ENCODE measurements at places on chromosomes 1 and 21.

DNA sequence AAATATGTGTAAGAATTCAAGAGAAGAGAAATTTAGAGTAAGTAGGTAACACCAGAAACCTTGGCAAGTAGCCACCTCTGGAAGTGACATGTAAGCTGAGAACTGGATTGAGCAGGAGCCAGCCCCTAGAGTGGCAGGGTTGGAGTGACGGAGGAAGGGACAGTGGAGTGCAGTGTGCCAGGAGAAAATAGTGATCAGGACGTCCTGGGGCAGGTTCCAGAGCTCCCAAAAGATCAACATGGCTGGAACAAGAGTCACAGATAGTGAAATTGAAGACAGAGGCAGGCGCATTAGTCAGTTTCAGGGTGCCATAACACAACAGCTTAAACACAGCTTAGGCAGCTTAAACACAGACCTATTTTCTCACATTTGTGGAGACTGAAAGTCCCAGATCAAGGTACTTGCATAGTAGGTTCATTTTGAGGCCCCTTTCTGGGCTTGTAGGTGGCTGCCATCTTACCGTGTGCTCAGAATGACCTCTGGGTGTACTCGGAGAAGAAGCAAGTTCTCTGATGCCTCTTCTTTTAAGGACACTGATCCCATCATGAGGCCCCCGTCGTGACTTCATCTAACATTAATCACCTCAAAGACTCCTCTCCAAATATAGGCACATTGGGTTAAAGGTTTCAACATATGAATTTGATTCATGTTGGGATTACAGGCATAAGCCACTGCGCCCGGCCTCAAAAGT is 37.2 kb downstream of the GNPAT start:
- DNase-seq = no peak

DNA sequence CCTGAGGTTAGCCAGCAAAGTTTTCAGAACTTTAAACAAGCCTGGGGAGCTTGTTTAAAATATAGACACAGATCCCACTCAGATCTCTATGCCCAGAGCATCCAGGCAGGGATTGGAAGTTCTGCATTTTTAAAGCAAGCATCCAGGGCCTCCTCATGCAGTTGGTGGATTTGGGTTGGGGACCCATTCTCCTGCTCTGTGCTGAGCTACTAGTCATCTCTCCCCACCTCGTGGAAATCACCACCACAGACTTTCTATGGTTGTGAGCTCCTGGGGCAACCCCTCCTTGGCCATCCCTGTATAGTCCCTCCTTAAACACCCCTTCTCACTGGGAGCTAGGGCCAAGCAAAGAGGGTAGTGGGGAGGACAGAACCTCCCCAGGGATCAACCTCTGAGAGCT is 73.5 kb upstream of the CASZ1 start:
- DNase-seq = no peak

DNA sequence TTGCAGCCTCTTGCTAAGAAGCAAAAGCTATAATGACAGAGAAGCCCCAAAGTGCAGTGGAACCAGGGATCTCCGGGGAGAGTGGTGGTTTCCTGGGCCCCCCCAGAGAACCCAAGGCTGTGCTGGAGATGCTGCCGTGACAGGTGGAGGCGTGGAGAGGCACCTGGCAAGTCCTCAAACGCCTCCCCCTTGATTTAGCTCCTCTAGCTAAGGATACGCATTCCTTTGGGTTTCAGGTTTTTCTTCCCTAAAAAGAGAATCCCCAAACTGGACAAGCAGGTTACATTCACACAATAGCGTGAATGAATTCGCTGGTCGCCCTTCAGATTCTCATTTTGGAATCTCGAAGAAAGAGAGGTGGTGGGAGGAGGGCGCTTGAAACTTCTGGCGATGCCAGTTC is 853 bp upstream of the ATP1A1 start:
- DNase-seq = no peak

- DNase-seq = no peak
Observed at GRCh38 chr1:111212634-111213335, 12.3 kb upstream of the DENND2D start.
